ENCODE measurements at places on chromosomes 4 and X.

DNA sequence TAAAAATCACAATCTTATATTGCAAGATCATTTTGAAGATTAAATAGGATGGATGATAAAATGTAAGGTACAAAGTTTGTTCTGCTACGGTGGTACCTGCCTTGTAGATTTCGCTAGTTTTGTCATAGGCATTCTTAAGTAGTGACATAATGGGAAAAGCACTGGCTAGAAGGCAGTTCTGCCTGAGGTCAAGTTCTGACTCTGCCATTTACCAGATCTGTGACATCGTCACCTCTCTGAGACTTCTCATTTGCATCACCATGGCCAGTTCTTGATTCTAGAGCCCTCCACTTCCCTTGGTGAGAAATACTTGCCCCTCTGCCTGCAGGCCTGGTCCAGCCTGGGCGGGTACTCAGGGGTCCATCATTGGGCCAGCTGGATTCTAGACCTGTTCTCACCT lies 85.2 kb downstream of the HS3ST1 start:
- DNase-seq, result no peak

- no peak for DNase-seq
Measured at GRCh38 chr4:26490960-26491284, 638 bp upstream of the CCKAR start.

DNA sequence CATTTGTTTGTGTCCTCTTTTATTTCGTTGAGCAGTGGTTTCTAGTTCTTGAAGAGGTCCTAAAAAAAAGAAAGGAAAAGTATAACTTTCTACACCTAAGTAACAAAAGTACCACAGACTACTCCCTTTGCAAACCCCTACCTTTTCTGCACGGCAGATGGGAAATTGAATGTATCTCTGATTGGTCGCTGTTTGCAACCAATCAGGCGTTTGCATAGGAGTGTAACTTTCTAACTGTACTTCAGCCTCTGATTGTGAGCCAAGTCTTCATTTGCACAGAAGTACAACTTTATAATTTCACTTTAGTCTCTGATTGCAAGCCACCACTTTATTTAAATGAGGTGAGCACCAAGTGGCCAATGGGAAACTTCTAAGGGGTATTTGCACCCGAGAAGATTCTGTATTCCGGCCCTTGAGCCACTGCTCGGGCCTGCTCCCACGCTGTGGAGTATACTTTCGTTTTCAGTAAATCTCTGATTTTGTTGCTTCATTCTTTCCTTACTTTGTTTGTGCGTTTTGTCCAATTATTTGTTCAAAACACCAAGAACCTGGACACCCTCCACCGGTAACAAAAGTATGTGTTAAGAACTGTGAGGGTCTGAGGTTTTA lies 40.3 kb upstream of the FHL1 start:
- DNase-seq, result no peak

GRCh38 chrX:103774070-103774642 lies 2.5 kb upstream of the PLP1 start:
- DNase-seq, result no peak

- DNase-seq, result no peak
Measured at GRCh38 chr4:89641367-89641687, 195.6 kb downstream of the SNCA start.

DNA sequence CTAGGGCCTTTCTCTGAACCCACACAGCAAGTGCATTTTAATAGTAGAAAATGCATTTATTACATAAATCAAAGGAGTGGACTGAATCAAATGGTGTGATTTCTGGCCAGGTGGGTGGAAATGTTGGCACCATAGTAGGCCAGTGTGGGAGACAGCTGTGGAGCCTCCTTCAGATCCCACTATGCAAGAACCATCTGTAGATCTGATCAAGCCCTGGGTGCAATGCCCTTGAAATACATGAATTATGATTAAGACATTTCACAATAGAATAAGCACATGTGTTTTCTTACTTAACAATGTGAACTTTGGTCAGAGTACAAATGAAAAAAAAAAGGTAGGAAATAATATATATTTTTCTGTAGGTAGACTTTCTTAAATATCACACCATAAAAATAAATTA lies 204.3 kb downstream of the PCDH7 start:
- DNase-seq, result no peak

Measured in cortex of kidney (tissue), 1 donor.